ENCODE measurements at places on chromosomes 7 and 10. TPM values are rescaled to one million over a fixed set of nuclear protein-coding genes. Genes with fewer than 3 reads are reported as not detected.

Gene SAP25
- 5.8 TPM for total RNA-seq

Gene PIP
- not detected for total RNA-seq

Gene SPDYE2B
- not detected for total RNA-seq

Gene SLC39A12
- not detected for total RNA-seq

- H3K27ac ChIP-seq, result no peak overlapping the region
- no peak overlapping the region for H3K4me3 ChIP-seq
- H3K36me3 ChIP-seq, result no peaks in the 10 kb centered on the region
- H3K4me1 ChIP-seq, result peaks cover 11% of the 10 kb centered on the region
- DNase-seq, result no peak
- H3K27me3 ChIP-seq, result peaks cover 54% of the 10 kb centered on the region
Observed at GRCh38 chr10:97188261-97188711, 2.5 kb upstream of the SLIT1 start.

GRCh38 chr10:131513901-131514300 lies 202.4 kb upstream of the TCERG1L start:
- H3K36me3 ChIP-seq, result no peaks in the 10 kb centered on the region
- H3K27me3 ChIP-seq, result no peaks in the 10 kb centered on the region
- H3K4me3 ChIP-seq, result no peak overlapping the region
- no peak for DNase-seq

Data from endodermal cell (in vitro differentiated cells).